ENCODE measurements at places on chromosomes 5 and 9.

DNA sequence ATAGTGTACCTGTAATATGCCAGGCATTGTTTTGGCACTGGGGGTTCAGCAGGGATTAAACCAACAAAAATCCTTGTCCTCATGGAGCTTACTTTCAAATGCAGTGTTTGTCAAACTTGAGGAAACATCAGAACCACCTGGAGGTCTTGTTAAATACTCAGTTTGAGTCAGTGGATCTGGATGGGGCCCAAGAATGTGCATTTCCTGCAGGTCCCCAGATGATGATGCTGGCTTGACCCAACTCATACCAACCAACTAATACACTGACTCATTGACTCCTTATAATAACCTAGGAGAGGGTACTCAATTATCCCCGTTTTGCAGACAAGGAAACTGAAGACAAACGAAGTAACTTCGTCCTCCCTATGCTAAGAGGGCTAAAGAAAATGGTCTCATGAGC lies 11.3 kb downstream of the WWC1 start:
- no peak for DNase-seq

- no peak for DNase-seq
Measured at GRCh38 chr5:64659289-64659688, 31.0 kb upstream of the SHISAL2B start.

DNA sequence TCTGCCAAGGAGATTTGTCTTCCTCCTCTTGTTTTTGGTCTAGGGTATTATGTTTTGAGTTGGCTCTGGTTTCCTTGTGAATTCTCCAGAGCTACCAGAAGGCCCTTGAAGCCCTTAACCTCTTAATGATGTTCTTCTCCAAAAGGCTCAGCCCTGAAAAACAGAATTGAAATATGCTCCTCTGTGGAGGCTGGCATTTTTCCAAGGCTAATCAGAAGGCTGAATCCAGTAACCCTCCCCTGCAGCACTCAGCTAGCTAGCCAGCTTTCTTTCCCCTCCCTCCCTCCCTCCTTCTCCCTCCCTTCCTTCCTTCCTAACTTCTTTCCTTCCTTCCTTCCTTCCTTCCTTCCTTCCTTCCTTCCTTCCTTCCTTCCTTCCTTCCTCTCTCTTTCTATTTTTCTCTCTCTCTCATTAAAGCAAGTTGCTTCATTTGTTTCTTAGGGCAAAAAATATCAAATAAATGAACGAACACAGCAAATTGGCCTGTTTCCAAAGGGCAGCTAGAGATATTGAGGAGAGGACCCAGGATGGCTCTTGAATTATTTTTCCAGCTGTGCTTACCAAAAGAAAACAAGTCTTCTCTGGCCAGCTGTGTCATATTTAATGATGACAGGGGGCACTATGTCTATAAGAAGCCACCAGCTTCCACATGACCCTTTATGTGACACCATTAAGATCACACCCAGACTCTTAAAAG lies 38.7 kb downstream of the JAKMIP2 start:
- DNase-seq = no peak

DNA sequence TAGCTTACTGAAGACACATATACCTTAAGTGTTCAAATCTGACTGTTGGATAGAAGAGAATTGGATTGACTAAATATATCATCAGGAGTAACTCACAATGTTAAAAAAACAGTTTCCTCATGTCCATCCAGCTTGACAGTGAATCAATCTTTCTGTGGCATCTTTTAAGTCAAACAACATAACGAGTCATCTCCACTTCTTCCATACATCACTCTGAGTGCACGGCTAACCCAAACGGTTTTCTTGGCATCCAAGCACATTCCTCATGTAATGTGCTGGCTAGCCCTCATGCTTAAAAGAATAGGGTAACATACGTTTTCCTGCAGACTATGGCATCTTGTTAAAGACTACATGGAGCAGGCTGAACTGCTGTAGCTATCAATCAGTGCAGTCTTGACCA lies 291.5 kb upstream of the TRPC7 start:
- no peak for DNase-seq

GRCh38 chr5:177403792-177404640 lies 3.6 kb upstream of the PFN3 start:
- peak; percentile 79 for DNase-seq

GRCh38 chr5:72013766-72014624 lies 93.3 kb upstream of the MAP1B start:
- DNase-seq = no peak

GRCh38 chr5:124973661-124974060 lies 227.2 kb upstream of the ZNF608 start:
- DNase-seq = no peak
